Stimulated activated CD8-positive, alpha-beta memory T cell treated with anti-CD3 and anti-CD28 coated beads, Interleukin-7, amount 100 ng/mL, for 4 hours (primary cell): ENCODE measurements at places on chromosomes 6 and 20.

GRCh38 chr6:84687431-84687830 is 77.0 kb downstream of the TBX18 start:
- DNase-seq, result no peak

DNA sequence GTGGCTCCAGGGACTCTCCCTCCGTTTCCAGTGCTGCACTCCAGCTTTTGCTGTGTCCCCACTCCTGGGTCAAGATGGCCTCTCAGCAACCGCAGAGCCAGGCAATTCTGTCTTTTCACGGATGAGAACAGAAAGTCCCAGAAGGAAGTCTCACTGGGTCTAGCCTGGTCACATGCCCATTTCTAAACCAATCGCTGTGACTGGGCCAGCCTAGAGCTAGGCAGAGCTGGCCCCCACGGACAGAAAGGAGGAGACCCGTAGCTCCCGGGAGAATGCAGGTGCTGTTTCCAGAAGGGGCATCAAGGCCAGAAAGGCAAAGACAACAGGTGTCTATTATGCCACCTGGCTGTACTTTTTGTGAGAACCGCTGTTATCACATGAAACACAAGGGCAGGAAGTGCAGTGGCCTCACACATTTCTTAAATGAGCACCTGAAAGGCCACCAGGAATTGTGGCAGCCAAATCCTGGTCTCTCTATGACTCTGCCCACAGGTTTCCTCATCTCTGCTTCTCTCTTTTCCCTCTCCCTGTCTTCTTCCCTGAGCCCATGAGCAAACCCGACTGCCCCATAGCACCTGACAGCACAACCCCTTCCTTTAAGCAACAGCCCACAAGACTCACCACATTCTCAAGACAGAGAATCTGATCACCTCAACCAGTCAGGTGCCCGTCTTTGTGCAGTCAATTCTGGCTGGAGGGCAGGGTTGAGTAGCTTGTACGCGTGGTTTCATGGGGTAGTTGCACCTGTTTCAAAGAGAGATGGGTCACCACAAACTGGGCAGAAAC is 37.1 kb upstream of the B4GALT5 start:
- DNase-seq, result no peak

- DNase-seq, result no peak
Measured at GRCh38 chr6:87846434-87846833, 144.4 kb upstream of the AKIRIN2 start.

- DNase-seq, result peak; percentile 17
Measured at GRCh38 chr6:104705095-104705707, 154.5 kb downstream of the HACE1 start.

GRCh38 chr6:707576-708236 is 14.8 kb upstream of the EXOC2 start:
- DNase-seq, result no peak
